ENCODE measurements at places on chromosomes 1 and 21. TPM values are rescaled to one million over a fixed set of nuclear protein-coding genes. Genes with fewer than 3 reads are reported as not detected.
A peak's percentile ranks its signal among the peaks of the same experiment; 100 is the strongest.

APOBEC4 gene
- not detected for polyA plus RNA-seq

DNA sequence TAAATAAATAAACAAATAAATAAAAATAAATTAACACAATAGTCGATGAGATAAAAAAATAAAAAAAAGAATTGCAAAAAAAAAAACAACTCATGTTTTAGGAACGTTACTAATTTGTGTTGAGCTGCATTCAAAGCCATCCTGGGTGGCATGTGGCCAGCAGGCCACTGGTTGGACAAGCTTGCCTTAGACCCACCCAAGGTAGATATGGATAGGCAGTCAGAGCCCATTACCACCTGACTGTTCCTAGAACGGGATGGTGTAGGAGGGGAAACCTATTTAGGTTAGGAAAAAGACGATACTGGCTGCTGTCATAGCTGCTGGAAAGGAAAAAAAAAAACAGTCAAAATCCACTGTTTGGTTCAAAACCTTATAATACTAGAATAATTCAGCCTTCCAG lies 40.8 kb downstream of the HTR6 start:
- DNase-seq = no peak

LRRC71 gene
- 0.22 TPM for polyA plus RNA-seq

HES2 gene
- 0.73 TPM for polyA plus RNA-seq

SRSF11 gene
- polyA plus RNA-seq = 281 TPM

GRCh38 chr1:226589008-226589733 lies 40.6 kb downstream of the STUM start:
- no peak for DNase-seq

MIB2 gene
- polyA plus RNA-seq = 32.2 TPM

DNA sequence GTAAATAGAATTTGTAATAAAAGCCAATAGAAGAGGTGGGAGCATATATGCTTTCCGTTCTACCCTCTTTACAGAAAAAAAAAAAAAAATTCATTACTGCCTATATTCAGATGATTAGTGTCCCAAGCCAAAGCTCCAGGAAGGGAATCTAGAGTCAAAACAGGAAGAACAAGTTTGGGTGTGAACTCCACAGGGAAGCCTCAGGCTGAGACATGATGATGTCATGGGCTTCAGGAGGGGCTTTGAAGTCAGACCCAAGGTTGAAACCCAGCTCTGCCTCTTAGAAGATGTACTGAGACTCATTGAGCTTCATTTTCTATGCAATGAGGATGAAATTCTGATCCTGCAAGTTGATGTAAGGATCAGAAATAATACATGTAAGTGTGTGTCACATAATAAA lies 250.0 kb upstream of the ADGRL2 start:
- no peak for DNase-seq

DNA sequence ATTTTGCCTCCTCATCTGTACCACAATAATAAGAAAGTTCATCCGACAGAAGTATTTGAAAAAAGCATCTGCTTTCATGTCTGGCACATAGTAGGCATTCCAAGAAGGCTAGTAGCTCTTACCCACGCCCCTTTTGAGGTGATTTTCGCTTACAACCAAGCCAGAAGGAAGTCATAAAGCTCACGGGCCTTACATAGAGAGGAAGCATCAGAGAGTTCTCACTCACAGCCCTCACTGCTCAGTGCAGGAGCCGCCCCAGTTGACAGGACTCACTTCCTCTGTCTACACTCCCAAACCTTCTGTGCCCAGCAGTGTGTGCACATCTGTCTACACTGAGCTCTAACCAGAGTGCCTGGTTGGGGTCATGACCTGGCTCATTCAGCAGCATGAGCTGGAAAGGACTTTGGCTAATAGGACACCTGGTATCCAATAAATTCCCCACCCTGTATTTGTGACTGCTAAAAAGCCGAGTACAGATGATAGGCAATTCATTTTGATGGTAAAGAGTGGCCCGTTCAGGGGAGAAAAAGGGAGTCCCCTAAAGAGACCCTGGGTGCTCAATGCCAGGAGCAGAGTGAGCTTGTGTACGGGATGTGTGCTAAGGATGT lies 36.8 kb upstream of the DUSP10 start:
- DNase-seq = no peak

GRCh38 chr1:111776391-111776790 lies 20.7 kb downstream of the DDX20 start:
- DNase-seq = no peak

DNA sequence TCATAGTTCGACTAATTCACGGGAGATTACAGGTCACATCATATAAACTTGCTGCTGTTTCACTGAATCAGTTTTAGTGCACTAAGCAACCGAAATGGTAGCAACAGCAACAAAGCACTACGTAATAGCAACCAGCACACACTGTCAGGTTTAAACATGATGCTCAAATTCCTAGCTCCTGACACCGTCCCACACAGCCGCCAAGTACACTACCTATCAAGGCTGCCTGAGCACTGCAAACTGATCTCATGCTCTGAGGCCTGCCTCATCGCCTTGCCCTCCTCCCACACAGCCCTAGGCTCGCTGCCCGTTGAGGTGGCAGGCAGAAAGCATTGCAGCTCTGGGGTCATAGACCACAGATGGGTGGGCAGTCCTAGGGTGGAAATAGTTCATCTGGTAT lies 12.4 kb downstream of the LAMC2 start:
- no peak for DNase-seq

- no peak for DNase-seq
Observed at GRCh38 chr1:43878854-43879253, 54.7 kb upstream of the ARTN start.

- DNase-seq = no peak
Observed at GRCh38 chr1:167704715-167705114, 17.1 kb upstream of the MPZL1 start.

- DNase-seq = no peak
Observed at GRCh38 chr1:94738371-94738770, 81.8 kb upstream of the SLC44A3 start.

DNA sequence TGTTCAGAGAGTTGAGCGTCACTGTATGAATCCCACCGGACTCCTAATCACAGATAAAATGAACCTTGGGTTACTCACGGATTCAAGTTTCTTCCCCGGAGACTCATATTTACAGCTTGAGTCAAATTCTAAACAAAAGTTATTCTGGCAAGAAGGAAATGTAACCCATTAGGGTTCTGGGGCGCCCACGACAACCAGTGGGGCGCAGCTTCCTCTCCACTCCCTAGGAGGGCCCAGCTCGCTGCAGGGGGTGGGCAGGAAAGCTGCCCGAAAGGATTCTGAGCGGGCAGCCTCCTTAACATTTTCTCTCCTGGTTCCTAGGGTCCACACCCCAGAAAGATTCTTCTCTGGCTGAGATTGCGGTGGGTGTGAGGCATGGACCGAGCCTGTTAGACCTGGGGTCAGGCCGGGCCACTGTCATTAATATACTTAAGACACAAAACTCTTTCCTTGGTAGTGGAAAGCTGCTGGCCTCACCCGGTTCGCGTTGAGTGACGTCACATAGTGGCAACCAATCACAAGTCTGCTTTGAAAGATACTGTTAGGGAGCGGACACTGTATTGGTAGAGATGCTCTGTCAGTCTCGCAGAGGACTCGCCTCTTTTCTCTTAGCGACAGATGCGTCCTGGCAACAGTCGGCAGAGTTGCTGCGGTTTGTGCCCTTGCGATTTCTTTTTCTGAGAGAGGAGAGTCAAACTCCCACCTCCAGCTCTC lies 13.6 kb upstream of the MCOLN3 start:
- DNase-seq = peak; percentile 96

DNA sequence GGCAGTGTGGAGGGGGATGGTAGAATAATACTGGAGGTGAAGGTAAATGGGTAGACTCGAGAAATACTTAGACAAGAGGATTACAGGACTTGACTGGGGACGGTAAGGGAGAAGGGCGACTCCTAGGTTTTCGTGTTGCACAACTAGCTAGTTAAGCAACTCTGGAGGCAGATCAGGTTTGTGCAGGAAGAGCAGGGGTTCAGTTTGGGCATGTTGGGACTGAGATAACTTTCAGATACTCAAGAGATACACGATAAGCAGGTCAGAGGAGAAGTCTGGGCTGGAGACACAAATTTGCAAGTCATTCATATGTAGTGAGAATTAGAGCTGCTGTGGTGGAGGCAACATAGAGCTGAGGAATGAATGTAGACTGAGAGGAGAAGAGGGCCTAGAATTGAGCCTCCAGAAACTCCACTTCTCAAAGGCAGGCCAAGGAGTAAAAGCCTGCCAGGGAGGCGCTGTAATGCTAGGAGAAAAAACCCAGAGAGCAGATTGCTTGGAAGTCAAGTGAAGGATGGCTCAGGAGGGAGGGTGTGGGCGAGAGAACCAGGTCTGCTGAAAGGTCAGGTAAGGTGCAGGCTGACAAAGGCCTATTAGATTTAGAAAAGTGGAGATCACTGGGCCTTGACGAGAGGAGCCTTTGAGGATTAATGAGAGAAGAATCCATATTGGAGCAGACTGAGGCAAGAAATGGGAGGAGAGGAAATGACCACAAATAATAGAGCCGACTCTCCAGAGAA lies 20.8 kb downstream of the MAB21L3 start:
- DNase-seq = no peak

- no peak for DNase-seq
Observed at GRCh38 chr1:109641078-109641740, 14.7 kb upstream of the GSTM4 start.

ATP1A1 gene
- 899 TPM for polyA plus RNA-seq

- DNase-seq = no peak
Observed at GRCh38 chr1:145855426-145855948, 3.4 kb downstream of the PIAS3 start.

DNA sequence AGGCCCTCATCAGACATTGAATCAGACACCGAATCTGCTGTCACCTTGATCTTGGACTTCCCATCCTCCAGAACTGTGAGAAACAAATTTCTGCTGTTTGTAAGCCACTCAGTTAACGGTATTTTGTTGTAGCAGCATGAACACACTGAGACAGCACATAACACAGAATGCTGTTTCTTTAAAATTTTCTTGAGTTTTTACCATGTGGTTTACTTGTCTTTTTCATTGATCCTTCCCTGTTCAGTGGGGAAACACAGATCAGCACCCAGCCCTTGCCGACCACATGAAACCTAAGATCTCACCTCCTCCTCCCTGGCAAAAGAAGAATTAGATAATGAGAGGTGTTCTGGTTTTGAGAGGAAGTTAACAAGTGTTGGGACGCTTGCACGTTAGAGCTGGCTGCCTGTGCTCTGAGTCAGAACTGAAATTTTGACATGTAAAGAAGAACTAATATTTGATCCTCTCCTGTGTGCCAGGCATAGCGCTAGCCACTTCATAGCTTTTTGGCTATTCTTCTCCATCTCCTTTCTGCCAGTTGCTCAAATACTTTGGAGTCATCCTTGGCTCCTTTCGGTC lies 179.6 kb downstream of the DHRS3 start:
- no peak for DNase-seq

DNA sequence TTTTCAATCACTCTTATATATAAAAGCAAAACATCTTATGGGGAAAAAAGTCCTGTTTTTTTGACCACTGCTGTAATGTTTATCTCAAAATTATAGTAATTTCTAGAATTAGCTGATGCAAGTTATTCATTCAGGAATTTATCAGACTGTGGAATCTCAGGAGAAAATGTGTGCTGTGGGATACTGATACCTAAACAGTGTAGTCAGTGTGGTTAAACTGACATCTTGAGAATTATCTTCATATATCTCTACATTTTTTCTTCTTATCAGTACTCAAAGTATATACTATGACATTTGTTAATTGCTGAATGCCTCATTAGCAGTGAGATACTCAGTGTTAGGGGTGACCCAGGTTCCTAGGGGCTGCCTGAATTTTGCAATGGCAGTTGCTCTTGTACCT lies 839.3 kb downstream of the KCNT2 start:
- DNase-seq = no peak

PGLYRP4 gene
- polyA plus RNA-seq = not detected

DNA sequence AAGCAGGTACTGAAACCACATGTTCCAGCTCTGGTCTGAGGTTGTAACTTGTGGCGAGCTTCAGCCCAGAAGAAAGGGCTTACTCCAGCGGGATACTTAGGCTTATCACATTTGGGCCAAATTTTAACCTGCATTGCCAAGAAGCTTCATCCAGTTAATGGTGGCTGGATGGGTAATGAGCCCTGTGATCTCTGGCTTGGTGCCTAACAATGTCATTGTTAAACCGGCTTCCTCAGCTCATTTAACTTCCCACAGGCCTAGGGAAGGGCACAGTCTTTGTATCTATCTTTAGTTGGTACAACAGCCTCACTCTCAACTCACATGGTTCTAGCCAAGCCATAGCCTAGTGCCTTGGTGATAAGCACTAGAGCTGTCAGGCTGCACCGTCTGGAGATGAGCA lies 43.6 kb upstream of the CCDC190 start:
- no peak for DNase-seq

VHLL gene
- polyA plus RNA-seq = not detected

DNA sequence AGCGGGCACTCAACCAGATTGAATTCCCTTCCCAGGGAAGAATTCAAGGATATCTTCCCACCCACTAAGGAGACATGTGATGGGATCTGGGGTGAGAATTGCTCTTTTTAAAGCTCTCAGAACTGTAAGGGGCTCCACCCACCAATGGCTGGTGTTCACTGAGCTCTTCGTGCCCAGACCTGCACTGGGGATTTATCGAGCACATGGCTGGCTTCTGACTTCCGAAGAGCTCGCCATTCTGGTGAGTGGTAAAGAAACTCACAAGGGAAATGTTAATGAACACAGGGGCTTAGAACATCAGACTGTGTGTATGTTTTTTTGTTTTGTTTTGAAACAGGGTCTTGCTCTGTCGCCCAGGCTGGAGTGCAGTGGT lies 9.8 kb downstream of the PADI3 start:
- DNase-seq = no peak
